Activated CD8-positive, alpha-beta memory T cell treated with anti-CD3 and anti-CD28 coated beads, Interleukin-2, amount 10 ng/mL, durations not matched to agents 7 days and 5 days (primary cell): ENCODE measurements at places on chromosomes 3 and 15. TPM values are rescaled to one million over a fixed set of nuclear protein-coding genes. Genes with fewer than 3 reads are reported as not detected.

Gene LDHAL6B
- total RNA-seq: not detected

Gene AADAC
- total RNA-seq: not detected

Gene RTP3
- not detected for total RNA-seq

GRCh38 chr15:63523306-63523990 is 19.1 kb downstream of the USP3 start:
- no peak overlapping the region for H3K27ac ChIP-seq
- peaks cover 8% of the 10 kb centered on the region for H3K36me3 ChIP-seq
- no peaks in the 10 kb centered on the region for H3K27me3 ChIP-seq
- H3K4me1 ChIP-seq: peaks cover 38% of the 10 kb centered on the region
- no peak for DNase-seq

DNA sequence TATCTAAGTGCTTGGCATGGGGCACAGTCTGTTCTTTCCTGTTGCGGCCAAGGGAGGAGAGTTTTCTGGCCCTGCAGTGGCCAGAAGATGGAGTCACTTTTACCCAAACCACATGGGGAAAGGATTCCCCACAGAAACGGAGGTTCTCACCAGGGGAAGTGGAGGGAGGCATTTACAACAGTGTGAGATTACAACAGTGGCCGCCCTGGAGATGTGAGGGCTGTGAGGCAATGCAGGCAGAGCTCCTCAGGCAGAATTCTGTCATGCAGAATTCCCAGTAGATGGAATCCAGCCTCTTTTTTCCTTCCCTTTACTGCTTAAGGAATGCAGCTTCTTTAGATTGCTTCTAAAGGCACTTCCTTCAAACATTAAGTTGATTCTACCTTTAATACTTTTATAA is 83.1 kb downstream of the CACNA1D start:
- no peak for DNase-seq
- H3K27ac ChIP-seq: no peak overlapping the region
- H3K36me3 ChIP-seq: no peaks in the 10 kb centered on the region
- H3K4me1 ChIP-seq: peaks cover 12% of the 10 kb centered on the region
- no peak overlapping the region for H3K4me3 ChIP-seq

DNA sequence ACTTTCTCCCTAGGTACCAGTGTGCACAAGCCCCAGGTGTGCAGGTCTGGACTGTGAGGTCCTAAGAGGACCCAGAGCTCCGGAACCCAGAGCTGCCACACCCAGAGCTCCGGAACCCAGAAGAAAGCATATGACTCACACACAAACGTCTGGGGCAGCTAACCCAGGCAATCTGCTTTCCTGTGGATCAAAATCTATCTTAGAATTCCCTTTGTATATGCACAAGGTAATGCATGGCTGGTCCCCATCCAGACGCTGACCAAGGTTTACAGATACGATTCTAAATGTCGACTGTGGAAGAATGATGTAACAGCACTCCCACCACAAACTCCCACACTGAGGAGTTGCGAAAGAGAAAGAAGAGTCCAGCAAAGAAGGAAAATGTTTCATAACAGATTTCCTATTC is 15.7 kb downstream of the KCNMB2 start:
- H3K27me3 ChIP-seq: no peaks in the 10 kb centered on the region
- no peaks in the 10 kb centered on the region for H3K4me1 ChIP-seq
- no peak for DNase-seq
- H3K4me3 ChIP-seq: no peak overlapping the region
- no peak overlapping the region for H3K27ac ChIP-seq
- H3K36me3 ChIP-seq: no peaks in the 10 kb centered on the region

GRCh38 chr15:100170291-100171210 is 171.2 kb downstream of the ADAMTS17 start:
- peak overlapping the region; percentile 73 for H3K27ac ChIP-seq
- peaks cover 2% of the 10 kb centered on the region for H3K36me3 ChIP-seq
- H3K4me3 ChIP-seq: no peak overlapping the region
- peaks cover 9% of the 10 kb centered on the region for H3K27me3 ChIP-seq
- peak; percentile 62 for DNase-seq
- peaks cover 21% of the 10 kb centered on the region for H3K4me1 ChIP-seq

DNA sequence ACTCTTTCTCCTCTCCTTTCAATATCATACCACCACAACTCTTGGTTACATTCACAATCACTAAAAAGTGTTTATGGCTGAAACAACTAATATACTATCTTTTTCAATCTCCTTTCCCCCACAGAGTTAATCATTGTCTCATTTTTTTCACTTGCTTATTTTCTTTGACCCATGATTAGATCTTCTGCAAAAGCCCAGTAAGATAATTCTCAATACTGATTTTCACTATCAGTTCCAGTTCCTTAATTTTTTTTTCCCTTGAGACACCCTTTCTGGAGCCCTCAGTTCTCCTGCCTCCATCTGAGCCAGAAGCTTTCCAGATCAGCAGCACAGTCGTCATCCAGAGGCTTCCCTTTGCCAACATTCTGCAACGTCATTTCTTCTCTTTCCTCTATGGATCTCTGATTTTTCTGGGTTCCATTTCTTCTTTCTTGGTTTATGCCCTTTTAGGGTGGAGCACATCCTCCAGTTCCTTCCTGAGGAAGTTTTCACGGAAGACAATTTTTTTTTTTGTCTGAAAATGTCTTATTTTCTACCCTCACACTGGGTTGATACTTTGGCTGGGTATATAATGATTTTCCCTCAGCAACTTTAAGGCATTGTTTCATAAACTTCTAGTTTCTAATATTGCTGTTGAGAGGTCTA is 88.7 kb upstream of the C15orf39 start:
- H3K4me1 ChIP-seq: peaks cover 41% of the 10 kb centered on the region
- no peak overlapping the region for H3K4me3 ChIP-seq
- no peak for DNase-seq

- H3K27me3 ChIP-seq: peaks cover 37% of the 10 kb centered on the region
- H3K27ac ChIP-seq: no peak overlapping the region
- no peaks in the 10 kb centered on the region for H3K4me1 ChIP-seq
- H3K36me3 ChIP-seq: peaks cover 3% of the 10 kb centered on the region
- DNase-seq: no peak
- H3K4me3 ChIP-seq: no peak overlapping the region
These were observed 65.3 kb downstream of the CPN2 start for GRCh38 chr3:194285850-194286197.

- no peak overlapping the region for H3K27ac ChIP-seq
- peaks cover 3% of the 10 kb centered on the region for H3K27me3 ChIP-seq
- DNase-seq: no peak
- no peak overlapping the region for H3K4me3 ChIP-seq
- H3K4me1 ChIP-seq: no peaks in the 10 kb centered on the region
These were observed 305.0 kb upstream of the TPM1 start for GRCh38 chr15:62737551-62737950.
